Brain pericyte (primary cell): ENCODE measurements at places on chromosomes 6 and 20.

DNA sequence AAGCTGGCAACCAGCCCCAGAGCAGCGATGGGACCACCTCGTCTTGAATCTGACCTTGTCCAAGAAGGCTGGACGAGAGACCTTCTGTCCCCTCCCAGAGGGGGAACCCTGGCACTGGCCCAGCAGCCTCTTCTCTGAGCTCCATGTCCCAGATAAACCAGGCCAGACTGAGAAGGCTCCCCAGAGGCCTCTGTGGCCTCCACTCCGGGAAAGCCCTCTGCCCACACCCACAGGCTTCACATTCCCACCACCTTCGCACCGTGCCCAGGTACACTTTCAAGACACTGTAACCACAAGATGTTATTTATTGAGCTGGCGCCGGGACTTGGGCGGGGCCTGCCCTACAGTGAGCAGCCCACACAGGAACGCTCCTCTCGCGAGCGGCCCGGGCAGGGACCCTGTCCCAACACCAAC, 33.2 kb downstream of the ADA start:
- no peak for DNase-seq

DNA sequence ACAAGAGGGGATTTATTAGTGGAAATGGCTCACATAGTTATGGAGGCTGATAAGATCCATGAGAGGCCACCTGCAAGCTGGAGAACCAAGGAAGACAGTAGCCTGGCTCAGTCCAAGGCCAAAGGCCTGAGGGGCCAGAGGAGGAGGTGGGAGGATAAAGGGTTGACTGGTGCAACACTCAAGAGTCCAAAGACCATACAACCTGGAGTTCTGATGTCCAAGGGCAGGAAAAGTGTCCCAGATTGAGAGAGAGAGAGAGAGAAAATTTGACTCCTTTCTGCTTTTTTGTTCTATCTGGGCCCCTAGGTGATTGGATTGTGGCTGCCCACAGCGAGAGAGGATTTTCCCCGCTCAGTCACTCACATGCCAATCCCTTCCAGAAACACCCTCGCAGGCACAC, 8.0 kb downstream of the HLA-F start:
- no peak for DNase-seq

GRCh38 chr20:24995741-24996448, 3.3 kb upstream of the APMAP start:
- DNase-seq: peak; percentile 38

- DNase-seq: no peak
These were observed 568.6 kb downstream of the HAO1 start for GRCh38 chr20:7371518-7372163.

DNA sequence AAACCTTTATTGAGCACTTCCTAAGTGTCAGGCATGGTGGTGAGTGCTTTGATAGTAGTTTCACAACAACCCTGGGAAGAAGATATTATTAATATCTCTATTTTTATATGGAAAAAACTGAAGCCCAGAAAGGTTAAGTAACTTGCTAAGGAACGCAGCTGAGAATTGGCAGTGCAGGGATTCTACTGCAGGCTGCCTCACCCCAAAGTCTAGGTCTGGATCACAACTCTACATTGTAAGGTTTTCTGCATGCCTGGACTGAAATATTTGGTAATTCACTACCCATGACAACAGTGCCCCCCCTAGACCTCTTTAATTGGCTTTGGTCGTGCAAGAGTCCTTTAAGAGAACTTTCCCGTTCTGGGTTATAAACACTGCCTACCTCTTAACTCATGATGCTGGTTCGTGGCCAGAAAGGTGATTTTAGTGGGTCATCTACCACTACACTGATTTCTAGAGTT, 67.1 kb upstream of the KCNQ5 start:
- no peak for DNase-seq

DNA sequence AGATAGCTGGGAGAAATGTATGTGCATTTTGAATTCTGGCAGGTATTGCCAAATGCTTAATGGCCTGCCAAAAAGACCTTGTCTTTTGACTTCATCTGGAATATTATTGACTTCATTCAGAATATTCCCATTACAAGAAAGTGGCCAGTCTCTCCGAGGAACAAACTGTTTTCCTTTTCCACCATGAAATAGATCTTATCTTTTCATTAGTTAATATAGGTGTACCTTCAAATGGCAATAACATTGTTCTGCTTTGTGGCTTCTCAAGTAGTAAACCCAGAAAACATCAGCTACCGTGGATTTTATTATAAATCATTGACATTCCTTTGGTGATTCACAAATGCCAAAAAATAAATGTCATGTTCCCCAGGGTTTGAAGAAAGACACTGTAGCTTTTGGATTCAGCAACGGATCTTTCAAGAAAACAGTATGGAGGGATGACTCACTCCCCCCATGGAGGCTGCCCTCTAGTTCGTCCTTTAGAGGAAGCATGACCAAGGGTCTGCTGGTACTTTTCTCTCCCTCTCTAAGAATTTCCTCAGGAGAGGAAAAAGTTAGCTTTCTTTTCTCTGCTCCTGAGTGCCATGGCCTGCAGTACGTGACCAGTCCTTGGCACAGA, 1.1 kb upstream of the RNF182 start:
- DNase-seq: peak; percentile 21

- no peak for DNase-seq
These were observed 47.3 kb downstream of the EPB41L2 start for GRCh38 chr6:131015630-131016263.

- no peak for DNase-seq
These were observed 186.8 kb downstream of the ARID1B start for GRCh38 chr6:156963712-156964700.

- no peak for DNase-seq
These were observed 51.0 kb upstream of the SENP6 start for GRCh38 chr6:75550544-75551167.

- no peak for DNase-seq
These were observed 491.0 kb downstream of the HAO1 start for GRCh38 chr20:7449269-7449668.

- no peak for DNase-seq
These were observed 2.3 kb upstream of the GMDS start for GRCh38 chr6:2247664-2248063.

DNA sequence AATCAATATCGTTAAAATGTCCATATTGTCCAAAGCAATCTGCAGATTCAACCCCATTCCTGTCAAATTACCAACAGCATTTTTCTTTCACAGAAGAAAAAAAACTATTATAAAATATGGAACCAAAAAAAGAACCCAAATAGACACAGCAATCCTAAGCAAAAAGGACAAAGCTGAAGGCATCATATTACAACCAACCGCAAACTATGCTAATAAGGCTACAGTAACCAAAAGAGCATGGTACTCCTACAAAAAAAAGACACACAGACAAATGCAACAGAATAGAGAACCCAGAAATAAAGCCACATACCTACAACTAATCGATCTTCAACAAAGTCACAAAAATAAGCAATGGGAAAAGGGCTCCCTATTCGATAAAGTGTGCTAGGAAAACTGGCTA, 49.2 kb downstream of the RNGTT start:
- DNase-seq: no peak
